ENCODE measurements at places on chromosomes 6 and 20. TPM values are rescaled to one million over a fixed set of nuclear protein-coding genes. Genes with fewer than 3 reads are reported as not detected.

GRCh38 chr6:69926745-69927144 lies 60.4 kb downstream of the COL19A1 start:
- DNase-seq, result no peak

Gene SUMO4
- 0.23 TPM for polyA plus RNA-seq

Gene TAB2
- 23.9 TPM for polyA plus RNA-seq

Gene TXLNB
- polyA plus RNA-seq, result 0.71 TPM

Gene STXBP5
- polyA plus RNA-seq, result 35.7 TPM

Gene FUT9
- not detected for polyA plus RNA-seq

Gene RIMS1
- polyA plus RNA-seq, result 0.29 TPM

- DNase-seq, result no peak
Measured at GRCh38 chr6:45584127-45584526, 206.4 kb upstream of the SUPT3H start.

DNA sequence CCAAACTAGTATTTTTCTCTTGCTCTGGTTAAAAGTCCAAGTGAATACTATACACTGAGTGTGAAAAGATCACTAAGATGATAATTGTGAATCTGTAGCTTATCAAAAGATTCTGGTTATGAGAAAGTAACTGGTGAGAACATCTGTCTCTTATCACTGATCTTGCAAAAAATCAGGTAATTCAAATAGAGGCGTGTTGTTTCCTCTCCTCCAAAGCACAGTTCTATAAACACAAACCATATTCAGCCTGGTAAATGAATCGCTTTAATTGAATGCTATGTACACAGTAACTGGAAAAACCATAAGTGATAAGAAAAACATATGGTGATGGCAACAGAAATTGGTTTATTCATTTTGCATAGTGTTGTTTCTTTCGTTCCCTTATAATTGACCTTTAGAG lies 161.0 kb downstream of the RALGAPA2 start:
- no peak for DNase-seq

- DNase-seq, result no peak
Measured at GRCh38 chr6:36327226-36327918, 9.3 kb downstream of the BNIP5 start.

GRCh38 chr6:35178932-35179832 lies 34.6 kb upstream of the SCUBE3 start:
- DNase-seq, result no peak
